ENCODE measurements at places on chromosomes 16 and 17. TPM values are rescaled to one million over a fixed set of nuclear protein-coding genes. Genes with fewer than 3 reads are reported as not detected.

CHST4 gene
- 0.61 TPM for total RNA-seq

GRCh38 chr16:56422896-56423441 is 2.4 kb downstream of the AMFR start:
- peaks cover 14% of the 10 kb centered on the region for H3K4me1 ChIP-seq
- no peak for DNase-seq
- no peak overlapping the region for H3K27ac ChIP-seq
- no peak overlapping the region for H3K4me3 ChIP-seq
- no peaks in the 10 kb centered on the region for H3K27me3 ChIP-seq
- H3K36me3 ChIP-seq: no peaks in the 10 kb centered on the region

MIEF2 gene
- 18.4 TPM for total RNA-seq

FOXJ1 gene
- total RNA-seq: 0.23 TPM

DNA sequence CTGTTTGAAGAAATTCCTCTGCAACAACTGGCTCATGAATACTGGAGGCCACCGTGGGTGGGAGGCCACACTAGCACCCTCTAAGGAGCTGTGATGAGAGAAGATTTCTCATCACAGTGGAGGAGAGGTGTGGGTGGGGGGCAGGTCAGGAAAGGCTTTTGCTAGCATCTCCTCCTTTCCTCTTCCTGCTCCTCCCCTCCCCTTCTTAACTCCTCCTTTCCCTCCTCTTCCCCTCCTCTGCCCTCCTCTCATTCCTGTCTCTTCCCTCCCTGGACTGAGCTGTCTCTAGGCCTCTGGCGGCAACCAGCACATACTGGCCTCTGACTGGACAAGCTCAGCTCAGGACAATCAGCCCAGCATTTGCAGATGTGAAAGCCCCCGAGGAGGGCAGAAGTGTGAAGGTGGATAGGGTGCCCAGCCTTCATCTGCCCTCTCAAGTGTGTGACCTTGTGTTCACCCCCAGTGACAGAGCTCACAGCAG is 19.0 kb upstream of the LHX1 start:
- H3K27ac ChIP-seq: no peak overlapping the region
- no peaks in the 10 kb centered on the region for H3K36me3 ChIP-seq
- peaks cover 7% of the 10 kb centered on the region for H3K27me3 ChIP-seq
- peaks cover 8% of the 10 kb centered on the region for H3K4me1 ChIP-seq
- peak; percentile 25 for DNase-seq

All from SJCRH30 (cell line).